ENCODE measurements at places on chromosomes 7 and 10.

GRCh38 chr10:65501259-65501658 is 1424.6 kb upstream of the LRRTM3 start:
- DNase-seq, result no peak

GRCh38 chr7:142795339-142795863 is 24.6 kb downstream of the PRSS2 start:
- DNase-seq, result no peak

GRCh38 chr7:54964136-54964535 is 54.7 kb upstream of the EGFR start:
- no peak for DNase-seq

GRCh38 chr10:47008769-47009168 is 97.5 kb downstream of the PTPN20 start:
- no peak for DNase-seq

DNA sequence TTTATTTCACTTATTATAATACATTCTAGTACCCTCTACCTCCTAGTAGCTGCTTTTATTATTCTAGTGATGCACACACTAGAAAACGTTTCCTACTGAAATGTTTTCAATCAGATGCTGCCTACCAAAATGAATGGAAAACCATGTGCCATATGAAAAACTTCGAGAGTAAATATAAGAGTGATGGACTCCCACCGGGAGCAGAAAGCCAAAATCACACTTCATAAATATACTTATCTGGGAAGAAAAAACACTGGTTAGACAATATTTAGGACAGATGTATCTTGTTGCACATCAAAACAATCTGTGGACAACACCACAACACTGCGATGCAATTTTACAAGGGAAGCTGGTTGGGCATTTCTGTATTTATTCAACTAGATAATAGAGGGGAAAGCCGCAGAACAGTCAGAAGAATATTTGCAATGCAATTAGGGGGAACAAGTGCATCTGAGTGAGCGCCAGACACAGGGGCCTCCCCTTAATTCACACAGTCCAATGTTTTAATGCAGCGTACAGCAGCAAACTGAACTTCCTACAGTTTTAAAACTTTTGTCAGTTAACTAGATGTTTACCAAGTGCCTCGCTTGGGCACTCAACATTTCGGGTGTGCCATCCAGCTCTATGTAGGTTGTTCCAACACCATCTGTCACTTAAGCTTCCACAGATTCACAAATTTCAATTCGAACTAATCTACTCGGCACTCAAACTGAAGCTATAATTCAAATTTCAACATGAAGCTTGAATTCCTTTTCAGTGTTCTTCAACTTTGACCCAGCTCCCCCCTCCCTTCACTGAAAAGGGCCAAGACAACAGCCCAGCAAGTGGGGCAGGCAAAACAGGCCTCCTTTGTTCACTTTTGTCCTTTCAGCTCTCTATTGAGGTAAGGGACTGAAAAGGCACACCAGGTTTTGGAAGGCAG is 7.4 kb downstream of the NRCAM start:
- no peak for DNase-seq

DNA sequence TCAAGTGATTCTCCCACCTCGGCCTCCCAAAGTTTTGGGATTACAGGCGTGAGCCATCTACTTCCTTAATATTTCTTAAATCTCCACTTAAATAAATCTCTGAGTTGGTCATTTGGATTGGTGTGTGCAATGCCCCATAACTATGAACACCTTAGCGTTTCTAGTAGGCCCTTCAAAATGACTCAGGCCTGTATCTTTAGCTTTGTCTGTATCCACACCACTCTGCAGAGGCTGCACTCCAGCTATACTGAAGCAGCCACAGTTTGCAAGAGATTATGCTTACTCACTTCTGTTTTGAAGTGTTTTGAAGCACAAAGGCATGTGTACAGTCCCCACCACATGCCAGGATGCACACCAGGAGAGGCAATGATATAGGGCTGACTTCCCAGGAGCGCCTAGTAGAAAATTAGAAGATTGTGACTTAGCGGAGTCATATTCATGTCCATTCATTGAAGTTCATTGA is 2.4 kb upstream of the ST7 start:
- no peak for DNase-seq

GRCh38 chr7:35975851-35976454 is 175.1 kb downstream of the SEPTIN7 start:
- peak; percentile 16 for DNase-seq

- no peak for DNase-seq
Measured at GRCh38 chr7:4226524-4226882, 455.6 kb upstream of the FOXK1 start.

DNA sequence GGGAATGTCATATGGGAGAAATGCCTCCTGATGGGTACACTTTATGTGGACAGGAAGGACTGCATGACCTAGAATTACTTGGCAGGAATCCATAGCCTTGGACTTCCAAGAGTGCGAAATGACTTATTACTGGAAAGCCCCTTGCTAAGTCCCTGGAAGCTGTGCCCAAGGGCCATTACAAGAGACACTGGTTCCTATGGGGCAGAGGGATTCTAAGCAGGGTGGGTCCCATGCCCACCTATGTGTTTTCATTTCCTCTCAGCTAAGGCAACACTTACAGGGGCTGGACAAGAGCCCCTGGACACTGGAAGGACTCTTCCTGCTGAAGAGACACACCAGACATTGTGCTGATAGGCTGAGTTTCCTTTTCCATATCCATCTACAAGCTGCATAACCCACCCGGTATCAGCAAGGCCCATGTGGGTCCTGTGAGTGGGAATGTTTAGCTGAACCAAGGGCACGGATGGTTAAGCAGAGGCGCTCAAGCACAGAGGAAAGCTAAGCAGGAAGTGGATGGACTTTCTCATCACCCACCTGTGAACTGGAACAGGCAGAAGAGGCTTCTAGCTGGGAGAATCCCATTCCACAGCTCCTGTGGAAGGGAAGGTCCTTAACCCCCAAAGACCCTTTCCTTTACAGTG is 56.2 kb downstream of the XPNPEP1 start:
- no peak for DNase-seq

DNA sequence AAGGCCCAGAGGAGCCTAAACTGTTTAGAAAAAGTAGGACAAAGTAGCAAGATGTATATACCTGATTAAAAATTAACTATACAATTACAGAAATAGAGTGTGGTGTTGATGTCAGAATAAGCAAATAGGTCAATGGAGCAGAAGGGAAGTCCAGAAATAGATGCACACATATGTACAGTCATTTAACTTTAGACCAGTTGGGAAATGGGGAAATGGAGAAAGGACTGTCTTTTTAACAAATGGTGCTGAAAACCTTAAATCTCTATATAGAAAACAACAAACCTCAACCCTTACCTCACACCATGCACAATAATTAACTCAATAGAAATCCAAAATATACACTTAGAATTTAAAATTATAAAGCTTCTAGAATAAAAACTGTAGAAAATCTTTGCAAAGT is 72.2 kb downstream of the CH25H start:
- DNase-seq, result no peak

- no peak for DNase-seq
Measured at GRCh38 chr10:86644794-86645445, 9.4 kb upstream of the OPN4 start.

DNA sequence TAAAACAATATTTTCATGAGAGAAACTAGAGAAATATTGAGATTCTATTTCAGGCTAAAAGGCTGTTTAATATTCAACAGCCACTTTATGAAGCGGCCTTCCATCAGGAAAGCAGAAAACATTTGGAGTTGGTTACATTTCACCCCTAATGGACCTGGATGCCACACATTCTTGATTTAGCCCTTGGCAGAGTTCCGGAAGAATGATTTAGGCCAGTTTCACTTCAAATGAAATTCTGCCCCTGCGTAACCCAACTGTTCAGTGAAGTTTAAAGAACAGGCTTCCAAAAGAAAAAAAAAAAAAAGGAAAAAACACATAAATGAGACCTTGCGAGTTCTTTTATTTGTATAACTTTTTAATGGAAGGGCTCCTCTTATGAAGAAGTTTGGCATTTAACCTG is 239.2 kb upstream of the AKR1E2 start:
- DNase-seq, result no peak

DNA sequence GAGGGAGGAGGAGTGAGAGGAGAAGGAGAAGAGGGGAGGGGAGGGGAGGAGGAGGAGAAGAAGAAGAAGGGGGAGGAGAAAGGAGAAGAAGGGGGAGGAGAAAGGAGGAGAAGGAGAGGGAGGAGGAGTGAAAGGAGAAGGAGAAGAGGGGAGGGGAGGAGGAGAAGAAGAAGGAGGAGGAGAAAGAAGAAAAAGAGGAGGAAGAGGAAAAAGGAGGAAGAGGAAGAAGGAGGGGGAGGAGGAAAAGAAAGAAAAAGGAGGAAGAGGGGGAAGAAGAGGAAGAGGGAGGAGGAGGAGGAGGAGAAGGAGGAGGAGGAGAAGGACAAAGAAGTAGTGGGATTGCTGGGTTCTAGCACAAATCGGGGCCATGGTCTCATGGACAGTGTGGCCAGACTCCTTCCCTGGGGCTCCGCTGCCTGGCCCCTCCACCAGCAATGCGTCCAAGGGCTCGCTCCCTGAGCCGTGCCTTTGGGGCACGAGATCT is 4.2 kb upstream of the MAFK start:
- DNase-seq, result no peak

DNA sequence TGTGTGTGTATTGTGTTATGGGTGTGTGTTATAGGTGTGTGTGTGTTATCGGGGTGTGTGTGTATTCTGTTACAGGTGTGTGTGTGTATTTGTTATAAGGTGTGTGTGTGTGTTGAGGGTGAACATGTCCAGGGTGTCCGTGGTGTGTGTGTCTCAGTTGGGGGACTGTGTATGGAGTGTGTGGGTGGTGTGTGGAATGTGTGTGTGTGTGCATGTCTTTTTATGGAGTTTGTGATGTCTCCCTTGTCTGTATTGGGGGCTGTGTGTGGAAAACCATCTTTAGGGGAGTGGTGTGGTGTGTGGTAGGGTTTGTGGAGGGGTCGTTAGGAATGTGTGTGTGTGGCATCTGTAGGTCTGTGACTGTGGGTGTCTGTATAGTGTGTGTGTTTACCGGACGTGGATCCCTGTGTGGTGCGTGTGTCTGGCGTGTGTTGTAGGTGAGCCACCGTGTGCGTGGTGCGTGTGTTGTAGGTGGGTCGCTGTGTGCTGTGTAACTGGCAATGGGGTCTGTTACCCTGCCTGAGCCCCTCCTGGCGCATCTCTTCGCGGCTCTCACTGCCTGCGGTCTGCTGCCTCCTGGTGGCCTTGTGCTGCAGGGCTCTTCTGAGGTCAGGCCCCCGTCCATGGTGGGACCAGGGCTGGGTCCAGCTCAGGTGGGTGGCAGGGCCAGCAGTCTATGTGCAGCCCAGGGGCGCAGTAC is 61.7 kb downstream of the PALD1 start:
- no peak for DNase-seq

DNA sequence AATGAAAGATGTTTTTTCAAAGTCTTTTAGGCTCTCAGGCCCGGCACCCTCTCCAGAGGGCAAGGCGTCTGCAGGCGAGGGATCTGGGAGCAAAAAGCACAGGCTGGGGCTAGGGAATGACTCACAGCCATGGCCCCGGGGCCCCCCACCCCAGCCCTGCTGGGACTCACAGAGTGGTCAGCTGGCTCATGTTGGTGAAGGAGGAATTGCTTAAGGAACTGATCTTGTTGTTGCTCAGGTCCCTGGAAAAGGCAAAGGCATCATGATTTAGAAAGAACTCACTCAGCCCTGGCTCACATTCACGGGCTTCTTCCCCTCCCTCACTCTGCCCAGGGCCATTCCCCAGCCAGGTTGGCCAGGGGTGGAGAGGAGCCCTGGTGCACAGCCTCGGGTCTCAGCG is 151.5 kb downstream of the SLIT1 start:
- DNase-seq, result no peak

GRCh38 chr7:72709909-72710308 is 118.1 kb downstream of the TYW1B start:
- DNase-seq, result no peak

DNA sequence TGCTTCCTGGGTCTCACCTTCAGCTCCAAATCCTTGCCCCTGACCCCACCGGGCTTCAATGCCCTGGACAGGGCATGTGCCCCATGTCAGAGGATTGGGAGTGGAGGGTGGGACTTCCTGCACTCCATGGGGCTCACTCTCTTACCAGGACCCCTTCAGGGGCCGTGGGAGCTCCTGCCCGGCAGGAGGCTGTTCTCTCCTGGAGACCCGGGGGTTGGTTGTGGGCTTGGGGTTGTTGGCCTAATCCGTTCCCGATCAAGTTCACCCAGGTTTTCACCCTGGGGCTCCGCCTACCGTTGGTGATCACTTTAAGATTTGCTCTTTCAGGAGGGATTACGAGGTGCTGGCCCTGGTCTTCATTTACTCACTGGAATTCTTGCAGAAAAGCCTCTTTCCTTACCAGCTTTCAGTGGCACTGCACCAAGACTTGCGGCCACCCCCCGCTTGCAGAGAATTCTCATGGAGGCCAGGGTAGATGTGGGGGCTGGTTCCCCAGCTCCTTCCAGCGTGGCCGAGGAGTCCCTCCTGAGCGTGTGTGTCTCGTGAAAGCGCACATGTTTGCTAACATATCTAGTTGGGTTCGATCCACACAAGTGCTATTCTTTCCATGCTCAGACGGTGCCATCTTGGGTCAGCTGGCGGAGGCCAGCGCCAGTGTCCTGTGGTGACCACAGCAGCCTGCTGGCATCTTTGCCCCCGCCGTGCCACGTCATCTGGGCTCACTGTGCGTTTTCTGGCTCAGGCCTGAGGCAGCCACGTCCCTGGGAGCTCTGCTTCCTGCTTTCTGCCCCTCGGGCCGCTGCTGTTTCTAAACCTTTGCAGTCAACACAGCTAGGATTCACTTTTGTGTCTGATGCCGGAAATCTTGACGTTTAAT is 15.6 kb downstream of the PWWP2B start:
- no peak for DNase-seq

Data from stimulated activated CD8-positive, alpha-beta memory T cell treated with anti-CD3 and anti-CD28 coated beads, Interleukin-2, amount 100 ng/mL, for 1 hour (primary cell).